ENCODE measurements at places on chromosomes 13 and 19.

- no peak for DNase-seq
Observed at GRCh38 chr19:14148751-14149410, 12.5 kb upstream of the ASF1B start.

DNA sequence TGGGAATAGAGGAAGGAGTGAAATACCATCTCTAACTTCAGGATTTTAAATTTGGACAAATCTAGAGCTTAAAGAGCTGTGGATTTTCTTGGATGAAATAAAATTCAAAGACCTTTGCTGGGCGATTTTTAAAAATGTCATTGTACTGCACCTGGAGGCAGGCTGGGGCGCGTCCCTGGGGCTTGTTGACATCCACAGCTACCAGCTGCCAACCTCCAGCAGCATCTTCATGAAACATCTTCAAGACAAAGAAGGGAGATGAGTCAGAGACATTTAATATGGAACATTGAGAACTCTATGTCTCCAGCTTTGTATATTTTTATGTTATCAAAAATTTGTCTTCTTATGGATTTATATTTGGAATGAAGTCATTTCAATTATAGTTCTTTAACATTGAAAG lies 132.5 kb downstream of the NALCN start:
- DNase-seq = no peak

DNA sequence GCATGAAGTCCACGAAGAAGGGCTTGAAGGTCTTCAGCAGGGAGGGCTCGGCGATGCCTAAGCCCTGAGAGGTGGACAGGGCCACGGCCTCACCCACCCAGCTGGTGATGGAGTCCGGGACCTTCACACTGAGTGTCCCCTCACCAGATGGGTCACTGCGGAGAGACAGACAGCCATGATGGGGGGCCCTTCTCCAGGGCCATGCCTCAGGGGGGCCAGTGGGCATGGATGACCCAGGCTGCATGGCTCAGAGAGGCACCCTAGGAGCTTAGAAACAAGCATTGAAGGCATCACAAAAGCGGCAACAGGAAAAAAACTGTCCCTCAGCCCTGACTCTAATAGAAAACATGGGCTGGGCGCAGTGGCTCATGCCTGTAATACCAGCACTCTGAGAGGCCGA lies 63.2 kb downstream of the F2RL3 start:
- DNase-seq = no peak

GRCh38 chr13:22017226-22017625 lies 346.4 kb downstream of the FGF9 start:
- no peak for DNase-seq

GRCh38 chr19:54426291-54426931 lies 11.1 kb downstream of the TTYH1 start:
- DNase-seq = no peak

GRCh38 chr13:94228763-94229162 lies 250.7 kb downstream of the DCT start:
- peak; percentile 94 for DNase-seq

- DNase-seq = no peak
Observed at GRCh38 chr13:32267836-32268439, 47.2 kb downstream of the ZAR1L start.

DNA sequence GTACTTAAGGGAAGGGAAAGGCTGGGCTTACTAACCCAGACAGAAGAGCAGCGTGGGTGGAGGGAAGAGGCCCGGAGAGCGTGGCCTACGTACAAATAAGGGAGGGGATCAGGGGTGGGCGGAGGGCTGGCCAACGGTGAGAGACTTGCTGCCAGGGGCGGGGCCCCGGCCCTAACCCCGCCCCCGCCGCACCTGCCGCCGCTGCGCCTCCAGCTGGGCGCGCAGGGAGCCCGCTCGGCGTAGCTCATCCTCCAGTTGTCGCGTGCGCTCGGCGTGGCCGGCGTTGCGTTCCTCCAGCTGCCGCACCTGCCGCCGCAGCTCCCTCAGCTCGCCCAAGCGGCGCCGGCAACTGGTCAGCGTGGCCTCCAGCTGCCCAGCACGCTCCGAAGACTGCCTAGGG lies 5.7 kb downstream of the HOOK2 start:
- no peak for DNase-seq

GRCh38 chr13:110301606-110302553 lies 5.1 kb downstream of the COL4A1 start:
- DNase-seq = peak; percentile 92

- DNase-seq = no peak
Observed at GRCh38 chr13:59748046-59748445, 415.7 kb downstream of the DIAPH3 start.

DNA sequence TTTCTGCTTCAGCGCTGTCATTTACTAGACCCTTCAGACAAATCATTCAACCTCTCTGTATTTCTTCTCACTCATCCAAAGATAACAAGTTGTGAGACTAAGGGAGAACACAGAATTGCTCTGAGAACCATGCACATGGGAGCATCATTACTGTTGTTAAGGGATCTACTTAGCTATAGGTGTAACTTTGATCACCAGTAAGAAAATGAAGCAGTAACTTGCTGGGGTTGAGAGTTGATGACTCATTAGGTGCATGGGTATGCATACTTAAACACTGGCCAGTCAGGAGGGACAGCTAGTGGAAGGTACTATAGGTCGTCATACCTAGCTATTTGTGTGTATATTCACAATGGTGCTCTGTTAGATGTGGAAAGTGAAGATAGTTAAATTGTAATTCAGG lies 61.5 kb downstream of the B3GLCT start:
- no peak for DNase-seq

Measured in fibroblast of skin of back (primary cell).